Placental epithelial cell (primary cell): ENCODE measurements at places on chromosomes 16 and 17. TPM values are rescaled to one million over a fixed set of nuclear protein-coding genes. Genes with fewer than 3 reads are reported as not detected.

The CRLF3 gene
- total RNA-seq = 5.9 and 8.0 TPM in 2 replicates

The ANKRD40CL gene
- total RNA-seq = under 0.01 TPM in 1 of 2 replicates, not detected in the other

The MYH2 gene
- not detected in 2 replicates for total RNA-seq

The LPO gene
- not detected in 2 replicates for total RNA-seq

The LITAFD gene
- not detected in 2 replicates for total RNA-seq

The KRT28 gene
- total RNA-seq = not detected in 2 replicates

The ARL17B gene
- total RNA-seq = 5.4 and 5.5 TPM in 2 replicates
